ENCODE measurements at places on chromosomes 2 and 18.

DNA sequence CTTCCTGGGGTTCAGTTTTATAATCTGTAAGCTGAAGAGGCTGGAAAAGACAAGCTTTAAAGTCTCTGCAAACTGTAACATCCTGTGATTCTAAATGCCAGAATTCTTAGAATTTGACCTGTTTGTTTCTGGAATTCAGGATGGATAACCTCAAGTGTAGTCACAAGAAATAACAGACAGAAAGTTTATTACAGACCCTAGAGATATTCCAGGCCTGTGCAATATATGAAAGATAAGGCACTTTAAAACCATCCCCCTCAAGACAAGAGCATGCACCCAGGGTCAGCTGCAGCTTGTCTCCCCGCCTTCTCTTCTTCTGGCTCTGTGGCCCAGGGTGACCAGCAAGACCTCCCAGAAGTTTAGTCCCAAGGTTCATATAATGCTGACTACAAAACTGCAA, 298.7 kb upstream of the ACVR2A start:
- DNase-seq: no peak

DNA sequence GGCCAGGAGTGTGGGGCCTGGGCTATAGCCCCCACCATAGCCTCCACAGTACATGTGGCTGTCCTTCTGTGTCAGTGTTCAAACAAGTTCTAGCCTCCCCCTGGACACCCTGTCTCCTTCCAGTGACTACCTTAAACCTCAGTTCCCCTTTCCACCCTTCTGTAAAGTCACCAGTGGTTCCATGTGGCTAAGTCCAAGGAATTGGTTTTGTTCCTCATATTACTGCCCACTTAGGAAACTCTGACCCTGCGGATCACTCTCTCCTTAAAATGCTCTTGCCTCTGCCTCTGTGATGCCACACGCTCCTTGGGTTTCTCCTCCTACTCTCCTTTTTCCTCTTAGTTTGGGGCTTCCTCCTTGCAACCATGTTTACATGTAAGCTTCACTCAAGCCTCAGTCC, 27.8 kb upstream of the REL start:
- no peak for DNase-seq

DNA sequence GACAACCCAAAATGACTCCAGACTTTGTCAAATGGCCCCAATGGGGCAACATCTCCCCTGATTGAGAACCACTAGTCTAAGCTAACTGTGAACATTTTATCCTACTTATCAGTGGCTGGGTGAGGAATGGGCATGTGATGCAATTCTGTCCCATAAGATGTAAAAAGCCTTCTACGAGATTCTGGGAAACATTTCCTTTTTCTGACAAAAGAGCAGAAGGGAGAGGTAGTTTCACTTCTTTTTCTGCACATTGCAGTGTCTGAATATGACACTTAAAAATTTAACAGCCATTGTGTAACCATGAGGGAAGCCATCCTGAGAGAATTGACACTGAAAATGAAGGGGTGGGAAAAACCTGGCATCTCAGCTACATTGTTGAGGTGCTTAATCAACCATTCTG, 17.3 kb upstream of the MARCHF4 start:
- DNase-seq: no peak

GRCh38 chr18:79371561-79372121, 24.1 kb upstream of the NFATC1 start:
- DNase-seq: no peak

GRCh38 chr18:5132987-5133386, 64.1 kb downstream of the AKAIN1 start:
- no peak for DNase-seq
